ENCODE measurements at places on chromosomes 7 and 10.

DNA sequence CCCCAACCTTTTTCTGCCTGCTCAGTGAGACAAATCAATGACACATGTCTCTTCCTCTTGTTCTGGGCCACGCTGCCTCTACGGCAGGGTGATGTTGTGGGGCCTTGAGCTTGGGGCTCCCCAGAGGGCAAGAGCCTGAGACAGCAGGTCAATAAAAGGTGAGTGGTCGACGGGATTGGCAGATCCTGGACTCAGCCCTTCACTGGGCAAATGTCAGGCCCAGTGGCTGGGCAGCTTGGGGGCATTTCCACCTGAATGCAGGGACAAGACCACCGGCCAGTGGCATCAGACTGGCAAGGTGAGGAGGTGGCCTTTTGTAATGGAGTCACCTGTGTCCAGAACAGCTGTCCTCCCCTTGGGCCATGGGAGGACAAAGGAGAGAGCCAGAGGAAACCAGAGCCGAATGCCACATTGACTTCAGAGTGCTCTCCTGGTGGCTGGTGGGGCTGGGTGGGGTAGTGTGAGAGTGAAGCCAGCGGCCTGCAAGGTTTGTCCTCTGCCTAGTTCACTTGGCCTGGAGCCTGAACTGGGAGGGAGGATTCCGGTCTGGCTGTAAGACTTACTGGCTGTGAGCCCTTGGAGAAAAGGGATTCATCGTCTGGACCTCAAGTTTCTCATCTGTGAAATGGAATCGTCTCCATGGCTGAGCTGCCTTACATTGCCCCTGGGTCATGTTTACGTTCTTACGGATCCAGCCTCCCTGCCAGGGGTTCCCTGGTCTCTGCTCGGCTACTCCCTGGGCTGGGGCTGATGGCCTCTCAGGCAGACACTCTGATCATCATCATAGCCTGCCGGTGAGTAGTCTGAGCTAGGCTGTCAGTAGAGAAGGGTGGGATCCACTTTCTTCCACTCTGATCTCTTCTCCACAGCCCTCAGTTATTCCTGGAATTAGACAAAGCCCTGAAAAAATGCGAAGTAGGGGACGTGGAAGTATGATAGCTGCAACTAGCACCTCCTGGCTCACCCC lies 25.4 kb upstream of the CRHR2 start:
- DNase-seq: no peak

DNA sequence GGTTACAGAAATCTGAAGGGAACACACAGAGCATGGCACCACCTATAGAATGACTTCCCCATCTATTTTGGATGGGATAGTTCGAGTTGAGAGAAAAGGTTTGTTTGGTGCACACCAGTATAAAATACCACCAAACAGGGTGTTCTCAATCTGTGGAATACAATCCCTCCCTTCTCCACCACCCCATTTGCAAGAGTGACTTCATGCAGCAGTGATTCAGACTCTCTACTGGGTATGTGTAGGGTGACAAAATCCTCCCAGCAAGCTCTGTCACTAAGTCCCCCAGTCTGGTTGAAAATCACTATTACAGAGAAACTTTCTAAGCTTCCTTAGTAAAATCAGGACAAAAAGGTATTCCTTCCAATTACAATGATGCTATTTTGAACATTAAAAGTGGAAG lies 69.0 kb downstream of the ANK3 start:
- no peak for DNase-seq

DNA sequence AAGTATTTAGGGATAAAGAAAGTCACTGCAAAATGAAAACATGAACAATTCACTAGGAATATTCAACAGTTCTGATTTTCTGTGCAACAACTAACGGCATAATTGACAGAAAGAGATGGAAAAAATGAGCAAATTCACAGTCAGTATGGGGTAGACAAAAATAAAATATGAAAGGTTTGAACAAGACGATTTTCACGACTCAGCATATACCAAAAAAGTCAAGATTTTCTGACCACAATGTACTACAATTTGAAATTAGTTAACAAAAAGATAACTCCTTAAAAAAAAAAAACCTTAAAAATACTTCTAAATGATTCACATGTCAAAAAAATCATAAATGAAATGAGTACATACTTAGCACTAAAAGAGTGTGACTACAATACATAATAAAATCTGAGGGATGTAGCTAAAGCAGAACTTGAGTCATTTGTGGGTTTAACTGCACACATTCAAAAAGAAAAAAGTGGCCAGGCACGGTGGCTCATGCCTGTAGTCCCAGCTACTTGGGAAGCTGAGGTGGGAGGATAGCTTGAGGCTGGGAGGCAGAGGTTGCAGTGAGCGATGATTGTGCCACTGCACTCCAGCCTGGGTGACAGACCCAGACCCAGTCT lies 22.6 kb upstream of the MTURN start:
- no peak for DNase-seq

- no peak for DNase-seq
These were observed 93.5 kb downstream of the DYNC1I1 start for GRCh38 chr7:95865716-95866371.

GRCh38 chr7:140696024-140696679 lies 356 bp upstream of the NDUFB2 start:
- peak; percentile 91 for DNase-seq

DNA sequence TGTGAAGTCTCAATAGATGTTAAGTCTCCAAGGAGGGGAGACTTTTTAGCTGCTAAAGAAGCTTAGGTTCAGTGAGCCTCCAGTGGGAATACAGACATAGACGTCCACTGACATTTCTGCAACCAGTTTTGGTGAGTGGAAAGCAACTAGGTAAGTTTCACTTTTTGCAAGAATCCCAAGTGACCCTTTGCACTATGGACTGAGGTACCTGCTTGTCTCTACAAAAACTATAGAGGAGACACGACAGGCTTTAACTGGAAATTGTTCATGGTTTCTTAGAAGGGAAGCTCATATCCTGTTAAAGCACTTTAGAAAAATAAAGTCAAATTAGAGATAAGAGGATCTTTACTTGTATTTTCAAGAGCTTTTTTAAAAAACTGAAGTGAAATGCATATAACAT lies 38.6 kb downstream of the GBF1 start:
- DNase-seq: no peak

DNA sequence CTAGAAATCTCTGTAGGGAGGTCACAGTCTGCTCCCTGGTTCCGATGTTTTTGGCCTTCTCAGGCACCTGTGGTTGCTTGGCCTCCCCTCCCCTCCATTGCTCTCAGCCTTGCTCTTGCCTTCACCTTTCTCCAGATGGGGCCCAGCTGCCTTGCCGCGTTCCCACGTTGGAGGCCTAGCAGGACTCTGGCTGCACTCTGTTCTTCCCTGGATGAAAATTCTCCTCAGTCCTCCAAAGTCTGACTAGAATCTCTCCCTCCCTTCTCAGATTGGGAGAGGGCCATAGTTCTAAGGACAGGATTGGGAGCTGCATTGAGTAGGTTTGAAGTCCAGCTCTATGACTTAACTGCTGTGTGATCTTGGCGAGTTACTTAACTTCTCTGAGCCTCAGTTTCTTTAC lies 213.7 kb upstream of the HABP2 start:
- no peak for DNase-seq

- no peak for DNase-seq
These were observed 82.0 kb downstream of the FOXL3 start for GRCh38 chr7:371779-372545.

DNA sequence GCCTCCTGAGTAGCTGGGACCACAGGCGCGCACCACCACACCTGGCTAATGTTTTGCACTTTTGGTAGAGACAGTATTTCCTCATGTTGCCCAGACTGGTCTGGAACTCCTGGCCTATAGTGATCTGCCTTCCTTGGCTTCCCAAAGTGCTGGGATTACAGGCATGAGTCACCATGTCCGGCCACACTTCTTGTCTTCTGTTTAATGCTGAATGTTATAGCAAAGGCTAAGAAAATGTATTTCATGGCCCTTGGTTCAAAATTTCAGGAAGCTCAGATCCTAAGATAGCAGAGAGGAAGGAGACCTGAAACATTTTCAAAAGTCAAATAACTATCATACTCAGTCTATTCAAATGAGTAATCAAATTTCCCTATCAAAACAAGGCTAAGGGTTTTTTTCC lies 229.6 kb downstream of the BAMBI start:
- no peak for DNase-seq

DNA sequence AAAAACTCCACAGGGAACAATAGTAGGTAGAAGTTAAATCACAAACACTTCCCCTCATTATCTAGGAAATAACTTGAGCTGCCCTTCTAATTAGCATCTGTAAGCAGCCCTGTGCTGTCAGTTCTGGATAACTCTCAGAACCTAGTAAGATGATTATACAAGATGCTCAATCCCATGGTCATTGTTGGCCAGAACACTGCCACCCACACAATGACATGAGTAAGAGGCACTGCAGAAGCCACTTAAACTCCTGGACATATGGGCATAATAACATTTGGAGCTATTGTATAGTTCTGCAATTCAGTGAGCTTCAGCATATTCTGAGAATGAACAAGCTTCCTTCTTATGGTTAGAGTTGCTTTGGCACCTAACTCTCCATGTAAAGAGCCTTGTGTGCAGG lies 153.8 kb downstream of the PLPP4 start:
- DNase-seq: no peak

Data from CD4-positive, alpha-beta T cell treated with Interleukin-4 for 4 hours (primary cell).